ENCODE measurements at places on chromosomes 7 and 10.

DNA sequence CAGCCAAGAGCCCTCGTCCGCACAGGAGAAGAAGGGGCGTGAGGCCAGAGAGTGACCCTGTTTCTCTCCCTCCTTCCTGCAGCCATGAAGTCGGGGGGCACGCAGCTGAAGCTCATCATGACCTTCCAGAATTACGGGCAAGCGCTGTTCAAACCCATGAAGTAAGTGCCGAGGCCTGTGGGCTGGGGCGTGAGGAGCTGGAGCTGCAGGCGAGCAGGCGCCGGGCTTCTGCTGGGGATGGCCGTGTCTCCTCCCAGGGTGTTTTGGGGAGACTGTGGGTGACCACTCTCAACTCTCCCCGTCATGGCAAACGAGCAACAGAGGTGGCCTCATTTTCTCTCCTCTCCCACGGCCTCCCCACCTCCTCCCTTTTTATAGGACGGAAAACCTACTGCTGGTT lies 16.4 kb downstream of the FAM20C start:
- no peak for DNase-seq

DNA sequence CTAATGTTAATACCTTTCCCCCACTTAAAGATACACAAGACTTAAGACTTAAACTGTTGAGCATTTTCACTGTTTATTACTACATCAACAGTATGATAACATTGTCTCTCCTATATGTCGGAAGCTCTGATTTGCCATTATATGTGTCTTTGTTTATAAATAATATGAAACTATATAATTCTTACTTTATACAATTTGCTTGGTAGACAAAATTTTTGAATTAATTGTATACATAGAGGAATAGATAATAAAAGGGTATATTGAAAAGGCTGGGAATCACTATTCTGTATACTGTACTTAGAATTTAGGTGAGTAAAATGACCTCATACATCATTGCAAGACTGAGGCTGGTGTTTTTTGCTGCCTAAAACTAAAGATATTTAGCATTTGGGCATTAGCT lies 82.1 kb upstream of the HDAC9 start:
- no peak for DNase-seq

DNA sequence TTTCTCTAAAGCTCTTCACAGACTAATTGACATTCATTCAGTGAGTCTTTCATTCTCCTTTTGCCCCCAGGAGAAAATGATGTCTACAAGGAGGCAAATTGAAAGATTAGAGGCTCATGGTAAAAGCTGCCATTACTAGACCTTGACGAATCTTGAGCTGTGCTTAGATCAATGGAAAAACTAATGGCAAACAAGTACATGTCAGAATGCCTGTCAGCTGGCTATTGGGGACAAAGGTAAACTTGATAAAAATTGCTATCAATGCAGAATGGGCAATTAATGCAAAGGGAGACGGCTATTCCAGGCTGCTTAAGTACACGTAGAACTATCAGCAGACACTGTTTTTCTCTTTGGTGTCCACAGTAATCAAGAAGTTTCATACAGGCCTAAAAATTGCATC lies 3.3 kb downstream of the ASAH2 start:
- DNase-seq: no peak

GRCh38 chr10:909831-910230 lies 21.7 kb downstream of the LARP4B start:
- no peak for DNase-seq

GRCh38 chr7:32762925-32763293 lies 128.7 kb downstream of the KBTBD2 start:
- DNase-seq: no peak

- DNase-seq: no peak
Measured at GRCh38 chr7:47046949-47047348, 535.0 kb downstream of the TNS3 start.

GRCh38 chr7:29337546-29338116 lies 143.1 kb downstream of the CHN2 start:
- peak; percentile 36 for DNase-seq

DNA sequence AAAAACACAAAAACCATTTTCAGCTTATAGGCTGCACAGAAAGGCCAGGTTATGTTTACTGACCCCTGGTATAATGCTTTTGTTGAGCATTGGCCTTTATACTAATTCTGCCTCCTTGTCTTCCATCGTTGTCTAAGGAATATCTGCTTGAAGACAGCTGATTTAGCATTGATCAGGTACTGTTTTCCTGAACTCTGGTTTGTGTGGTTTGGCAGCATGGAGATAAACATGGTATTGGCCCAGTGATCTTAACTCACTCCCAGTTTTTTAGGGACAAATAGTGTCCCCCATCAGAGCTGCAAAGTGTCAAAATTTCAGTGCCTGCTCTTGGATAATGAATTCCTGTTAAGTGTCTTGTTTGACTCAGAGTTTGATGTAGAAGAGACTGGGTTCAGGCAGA lies 100.8 kb downstream of the SND1 start:
- DNase-seq: no peak

- DNase-seq: no peak
Measured at GRCh38 chr7:74183142-74183541, 9.0 kb downstream of the EIF4H start.

Measured in CD4-positive, alpha-beta memory T cell (primary cell).